Activated T-helper 1 cell treated with anti-CD3 and anti-CD28 coated beads, Interleukin-2, amount 50 U/mL, for 16 hours (primary cell): ENCODE measurements at places on chromosomes 16 and 17.

GRCh38 chr16:17983847-17984639 lies 352.5 kb downstream of the NPIPA8 start:
- no peak for DNase-seq

GRCh38 chr16:66539623-66540469 lies 10.1 kb downstream of the TK2 start:
- no peak for DNase-seq

DNA sequence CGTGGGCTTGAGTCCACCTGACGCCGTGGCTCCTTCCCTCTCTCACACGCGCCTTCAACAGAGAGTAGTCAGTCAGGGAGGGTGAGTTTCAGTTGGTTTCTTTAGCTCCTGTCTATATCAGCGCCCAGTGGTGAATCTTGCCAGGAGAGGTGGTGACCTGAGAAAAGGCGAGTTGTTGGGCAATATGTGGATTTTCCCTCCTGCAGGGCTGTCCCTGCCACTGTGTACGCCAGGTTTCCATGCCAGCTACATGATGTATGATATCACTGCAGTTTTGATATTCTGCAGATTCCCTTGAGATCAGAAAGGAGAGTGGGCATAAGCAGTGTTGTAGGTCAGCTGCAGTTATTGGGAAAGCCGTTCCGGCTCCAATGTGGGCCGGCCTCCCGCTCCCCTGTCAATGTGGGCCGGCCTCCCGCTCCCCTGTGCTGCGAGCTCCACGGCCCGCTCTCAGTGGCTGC lies 31.4 kb downstream of the BANP start:
- no peak for DNase-seq

- DNase-seq, result no peak
Observed at GRCh38 chr17:51118330-51119195, 2.1 kb downstream of the SPAG9 start.

DNA sequence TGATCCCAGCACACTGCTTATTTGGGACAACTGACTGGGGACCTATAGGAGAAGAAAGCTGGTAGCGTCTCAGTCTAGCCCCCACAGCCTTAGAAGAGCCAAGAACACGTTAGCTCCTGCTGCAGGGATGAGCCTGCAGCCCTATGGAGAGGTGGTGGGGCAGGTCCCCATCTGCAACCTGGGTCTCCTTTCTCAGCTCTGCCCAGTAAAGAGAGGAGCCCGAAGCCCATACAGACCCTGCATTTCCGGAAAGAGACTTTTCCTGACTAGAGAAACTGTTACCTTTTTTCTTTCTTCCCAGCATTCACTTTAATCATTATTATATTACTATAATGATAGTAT lies 788 bp downstream of the METTL22 start:
- no peak for DNase-seq

DNA sequence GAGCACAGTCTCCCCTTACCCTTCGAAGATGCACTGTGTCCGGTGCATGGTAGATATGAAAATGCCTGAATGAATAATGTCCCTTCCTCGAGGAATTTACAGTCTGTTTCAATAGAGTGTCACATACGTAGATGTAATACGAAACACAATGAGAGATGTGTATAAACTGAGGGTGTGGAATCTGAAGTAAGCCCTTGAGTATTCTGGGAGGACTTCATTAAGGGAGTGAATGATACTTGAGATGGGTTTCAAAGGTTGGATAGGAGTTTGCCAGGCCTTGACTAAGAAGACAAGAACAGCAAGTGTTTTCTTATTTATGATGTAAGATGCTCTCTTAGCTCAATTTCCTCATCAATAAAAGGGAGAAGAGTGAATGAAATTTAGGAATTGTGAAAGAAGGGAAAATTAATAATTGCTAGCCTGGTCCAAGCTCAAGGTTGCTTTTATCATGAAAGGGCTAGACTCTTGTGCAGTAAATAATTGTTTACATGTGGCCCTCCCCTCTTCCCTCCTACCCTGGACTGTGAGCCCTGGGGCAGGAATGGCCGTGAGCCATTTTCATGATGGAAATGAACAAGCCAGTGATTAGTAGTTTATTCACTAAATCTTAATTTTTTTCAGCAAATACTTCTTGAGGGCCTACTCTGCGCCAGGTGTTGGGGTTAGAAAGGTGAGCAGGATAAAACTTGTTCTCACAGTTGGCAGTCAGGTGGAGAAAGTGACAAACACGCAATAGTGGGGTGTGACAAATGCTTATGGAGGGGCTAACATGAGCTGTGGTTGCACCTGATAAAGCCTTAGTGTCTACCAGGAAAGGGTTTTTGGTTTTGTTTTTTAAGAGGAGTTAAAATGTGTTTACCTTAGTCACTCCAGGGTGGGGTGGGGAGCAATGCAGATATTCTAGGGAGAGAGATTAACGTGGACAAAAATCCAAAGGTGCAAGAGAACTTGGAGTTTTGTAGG lies 1.6 kb downstream of the KIF22 start:
- no peak for DNase-seq

- DNase-seq, result no peak
Observed at GRCh38 chr17:82780195-82780594, 28.3 kb downstream of the TBCD start.

DNA sequence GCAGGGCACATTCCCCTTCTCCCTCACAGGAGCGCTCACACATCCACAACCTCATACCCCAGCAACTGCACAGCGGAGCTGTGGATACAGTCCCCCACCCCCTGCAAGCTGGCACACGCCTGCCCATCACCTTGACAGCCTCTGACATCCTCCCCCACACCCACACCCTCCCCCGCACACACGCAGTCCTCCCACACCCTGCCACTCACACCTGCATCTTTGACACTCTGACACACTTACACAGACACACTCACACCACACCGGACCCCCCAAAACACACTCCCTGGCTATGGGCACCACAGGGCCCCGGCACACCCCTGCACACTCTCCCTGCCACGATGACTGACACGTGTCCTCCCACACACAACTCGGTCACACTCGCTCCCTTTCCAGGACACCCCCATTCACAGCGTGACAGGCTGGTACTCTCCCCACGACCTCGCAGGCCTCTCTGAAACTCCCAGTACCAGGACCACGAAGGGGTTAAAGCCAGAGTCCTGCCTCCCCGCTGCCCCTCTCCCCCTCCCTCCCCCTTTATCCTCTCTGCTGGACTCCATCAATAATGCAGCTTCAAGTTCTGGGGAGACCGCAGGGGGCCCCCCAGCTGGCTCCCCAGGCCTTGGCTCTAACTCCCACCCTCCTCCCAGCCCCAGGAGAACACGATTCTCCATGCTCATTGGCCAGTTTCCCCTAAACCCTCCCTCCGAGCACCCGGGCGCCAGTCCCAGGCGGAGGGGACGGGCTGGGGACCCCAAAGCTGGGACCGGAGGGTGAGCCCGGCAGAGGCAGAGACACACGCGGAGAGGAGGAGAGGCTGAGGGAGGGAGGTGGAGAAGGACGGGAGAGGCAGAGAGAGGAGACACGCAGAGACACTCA lies at the start of gene PPP1R1B:
Gene PPP1R1B, plus strand, starts transcription at position 782 of the 876 bp plus-strand sequence. CDS start 441 bp downstream, outside the sequence.
- no peak for DNase-seq

- DNase-seq, result no peak
Observed at GRCh38 chr16:30757316-30757715, 4.5 kb downstream of the CFAP119 start.

GRCh38 chr16:31071861-31072260 lies 2.2 kb downstream of the ZNF668 start:
- DNase-seq, result no peak

DNA sequence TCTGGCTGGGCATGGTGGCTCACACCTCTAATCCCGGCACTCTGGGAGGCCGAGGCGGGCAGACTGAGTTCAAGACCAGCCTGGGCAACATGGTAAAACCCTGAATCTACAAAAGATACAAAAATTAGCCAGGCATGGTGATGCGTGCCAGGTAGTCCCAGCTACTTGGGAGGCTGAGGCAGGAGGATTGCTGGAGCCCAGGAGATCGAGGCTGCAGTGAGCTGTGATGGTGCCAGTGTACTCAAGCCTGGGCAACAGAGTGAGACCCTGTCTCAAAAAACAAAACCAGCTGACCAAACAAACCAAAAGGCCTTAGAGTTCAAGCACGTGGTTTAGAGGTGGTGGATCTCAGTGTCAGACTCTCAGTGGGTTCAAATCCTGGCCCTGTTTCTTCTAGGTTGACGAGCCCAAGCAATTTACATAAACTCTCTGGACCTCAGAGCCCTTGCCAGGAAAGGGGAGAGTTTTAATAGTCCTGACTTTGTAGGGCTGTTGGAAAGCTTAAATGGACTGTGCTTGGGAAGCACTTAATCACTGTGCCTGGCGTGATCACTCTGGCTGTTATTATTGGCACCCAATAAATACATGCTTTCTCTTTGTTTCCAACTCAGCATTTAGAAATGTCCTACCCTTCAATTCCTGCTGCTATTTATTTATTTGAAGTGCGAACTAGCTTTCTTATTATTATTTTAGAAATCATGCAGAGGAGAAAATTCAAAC lies 44.7 kb downstream of the ABCC1 start:
- no peak for DNase-seq

DNA sequence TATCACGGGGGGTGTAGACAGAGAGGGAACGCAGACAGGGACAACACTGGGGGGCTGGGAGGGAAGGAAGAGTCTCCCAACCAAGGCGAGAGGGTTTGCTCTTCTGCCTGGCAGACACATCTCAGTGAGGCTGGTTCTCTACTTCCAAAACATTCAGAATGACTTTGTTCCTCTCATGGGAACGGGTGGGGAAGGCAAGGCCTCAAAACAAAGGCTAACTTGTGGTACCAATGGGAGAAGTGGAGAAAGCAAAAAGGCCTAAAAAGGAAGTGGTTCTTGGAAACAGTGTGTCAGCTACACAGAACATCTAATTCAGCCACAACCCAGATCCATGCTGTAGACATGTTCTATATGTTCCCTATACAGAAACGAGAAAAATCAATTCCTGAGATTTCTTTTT lies 7.5 kb downstream of the FLOT2 start:
- DNase-seq, result no peak

GRCh38 chr17:77346765-77347164 lies 206.0 kb downstream of the SEC14L1 start:
- DNase-seq, result no peak

DNA sequence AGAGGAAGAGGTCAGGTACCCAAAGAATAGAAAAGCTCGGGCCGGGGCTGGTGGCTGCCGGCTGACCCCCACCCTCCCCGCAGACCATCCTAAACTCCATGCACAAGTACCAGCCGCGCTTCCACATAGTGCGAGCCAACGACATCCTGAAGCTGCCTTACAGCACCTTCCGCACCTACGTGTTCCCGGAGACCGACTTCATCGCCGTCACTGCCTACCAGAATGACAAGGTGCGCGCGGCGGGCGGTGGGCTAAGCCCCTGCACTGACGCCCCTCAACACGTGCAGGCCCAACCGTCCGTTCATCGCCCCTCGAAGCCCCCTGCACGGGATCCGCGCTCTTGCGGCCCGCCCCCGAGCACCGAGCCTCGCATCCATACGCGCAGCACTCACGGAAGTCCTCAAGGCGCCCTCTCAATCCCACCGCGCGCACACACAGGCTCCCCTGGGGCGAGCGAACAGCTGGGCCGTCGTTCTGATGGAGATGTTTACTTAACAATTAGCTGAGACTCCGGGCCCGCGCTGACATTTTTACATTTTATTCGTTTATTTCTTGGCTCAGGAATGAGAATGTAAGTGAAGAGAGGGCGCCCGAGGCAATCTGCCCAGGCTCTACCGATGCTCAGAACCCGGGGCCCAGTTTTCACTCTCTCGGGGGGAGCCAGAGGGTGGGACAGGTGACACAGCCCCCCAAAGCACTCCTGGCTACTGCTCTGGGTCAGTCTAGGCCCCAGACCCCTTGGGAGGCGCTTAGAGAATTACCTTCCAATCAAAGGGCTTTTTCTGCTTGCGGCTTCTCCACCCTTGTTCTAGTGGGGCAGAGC lies 3.5 kb downstream of the TBX2 start:
- DNase-seq, result no peak

GRCh38 chr17:80195671-80196529 lies 24.2 kb downstream of the SGSH start:
- peak; percentile 51 for DNase-seq

DNA sequence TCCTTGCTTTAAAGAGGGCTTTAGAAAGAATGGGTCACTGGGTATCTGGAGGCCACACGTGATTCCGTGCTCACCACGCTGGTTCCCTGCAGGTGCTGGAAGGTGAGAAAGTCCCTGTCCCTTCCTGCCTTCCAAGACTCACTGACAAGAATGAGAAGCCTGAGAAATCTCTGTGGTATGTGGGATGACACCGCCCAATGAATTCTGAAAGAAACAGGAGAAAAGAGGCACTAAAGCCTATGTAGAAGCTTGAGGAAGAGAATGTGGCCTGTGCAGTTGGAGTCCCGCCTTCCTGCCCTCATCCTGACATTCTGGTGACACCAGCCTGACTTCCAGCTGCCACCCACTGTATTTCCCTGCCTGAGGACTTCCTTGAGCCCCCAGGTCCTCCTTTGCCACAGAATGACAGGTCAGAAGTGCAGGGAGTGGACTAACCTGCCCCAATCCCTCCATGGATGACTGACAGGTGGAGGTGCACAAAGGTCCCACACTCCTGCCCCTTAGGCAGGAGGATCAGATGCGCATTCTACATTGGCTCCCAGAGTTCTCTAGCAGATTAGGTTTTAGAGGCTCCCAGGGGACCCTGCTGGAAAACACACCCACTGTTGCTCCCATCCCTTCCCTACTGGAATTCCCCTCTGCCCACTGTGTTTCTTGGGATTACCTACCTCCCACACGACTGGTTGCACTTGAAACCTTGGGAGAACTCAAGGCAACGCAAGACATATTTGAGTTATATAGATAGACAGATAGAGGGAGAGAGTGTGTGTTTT lies 38.6 kb upstream of the TENT4B start:
- no peak for DNase-seq

- peak; percentile 83 for DNase-seq
Observed at GRCh38 chr17:1122533-1123392, 57.0 kb downstream of the ABR start.

GRCh38 chr16:1689853-1690252 lies 11.8 kb downstream of the JPT2 start:
- no peak for DNase-seq

DNA sequence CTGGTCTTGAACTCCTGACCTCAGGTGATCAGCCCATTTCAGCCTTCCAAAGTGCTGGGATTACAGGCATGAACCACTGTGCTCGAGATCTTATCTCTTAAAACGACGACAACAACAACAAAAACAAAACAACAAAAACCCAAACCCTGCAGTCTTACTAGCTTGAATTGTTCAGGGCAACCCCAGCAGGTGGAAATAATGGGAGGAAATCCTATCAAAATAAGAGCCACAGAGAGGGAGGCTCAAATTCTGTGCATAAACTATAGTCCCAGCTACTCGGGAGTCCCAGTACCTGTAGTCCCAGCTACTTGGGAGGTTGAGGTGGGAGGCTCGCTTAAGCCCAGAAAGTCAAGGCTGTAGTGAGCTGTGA lies 16.5 kb upstream of the ATP6V0A1 start:
- DNase-seq, result no peak

GRCh38 chr17:40846515-40847144 lies 20.4 kb downstream of the KRT12 start:
- no peak for DNase-seq

- DNase-seq, result no peak
Observed at GRCh38 chr17:29347831-29348629, 42.1 kb upstream of the TAOK1 start.
